ENCODE measurements at places on chromosomes 16 and 17.
A peak's percentile ranks its signal among the peaks of the same experiment; 100 is the strongest.

DNA sequence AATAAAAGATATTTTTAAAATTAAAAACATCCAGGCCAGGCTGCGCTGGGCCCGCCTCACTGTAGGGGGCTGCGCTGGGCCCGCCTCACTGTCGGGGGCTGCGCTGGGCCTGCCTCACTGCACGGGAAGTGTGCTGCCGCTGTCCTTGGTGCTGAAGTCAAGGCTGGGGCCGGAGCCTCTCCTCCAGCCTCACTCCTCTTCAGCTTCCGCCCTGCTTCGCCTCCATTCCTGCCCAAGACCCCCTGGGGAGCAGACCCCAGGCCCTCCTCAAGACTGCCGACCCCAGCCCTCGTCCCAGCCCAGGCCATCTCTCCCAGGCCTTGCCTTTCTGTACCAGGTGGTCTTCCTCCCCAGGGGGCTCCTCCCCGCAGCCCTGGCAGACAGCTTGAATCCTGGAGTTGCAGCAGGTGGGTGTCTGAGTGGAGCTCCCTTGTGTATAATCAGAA lies 26.2 kb downstream of the ENDOV start:
- no peak for DNase-seq

DNA sequence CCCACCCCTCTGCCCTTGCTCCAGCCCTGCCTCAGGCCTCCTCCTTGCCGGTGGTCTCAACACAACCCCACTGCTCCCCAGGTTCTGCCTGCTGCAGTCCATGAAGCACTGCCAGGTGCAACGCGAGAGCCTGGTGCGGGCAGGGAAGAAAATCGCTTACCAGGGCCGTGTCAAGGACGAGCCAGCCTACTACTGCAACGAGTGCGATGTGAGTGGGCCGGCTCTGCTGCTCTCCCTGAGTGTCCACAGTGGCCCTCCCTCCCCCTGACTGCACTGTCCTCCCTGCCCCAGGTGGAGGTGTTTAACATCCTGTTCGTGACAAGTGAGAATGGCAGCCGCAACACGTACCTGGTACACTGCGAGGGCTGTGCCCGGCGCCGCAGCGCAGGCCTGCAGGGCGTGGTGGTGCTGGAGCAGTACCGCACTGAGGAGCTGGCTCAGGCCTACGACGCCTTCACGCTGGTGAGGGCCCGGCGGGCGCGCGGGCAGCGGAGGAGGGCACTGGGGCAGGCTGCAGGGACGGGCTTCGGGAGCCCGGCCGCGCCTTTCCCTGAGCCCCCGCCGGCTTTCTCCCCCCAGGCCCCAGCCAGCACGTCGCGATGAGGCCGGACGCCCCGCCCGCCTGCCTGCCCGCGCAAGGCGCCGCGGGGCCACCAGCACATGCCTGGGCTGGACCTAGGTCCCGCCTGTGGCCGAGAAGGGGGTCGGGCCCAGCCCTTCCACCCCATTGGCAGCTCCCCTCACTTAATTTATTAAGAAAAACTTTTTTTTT lies 1.8 kb upstream of the TMEM88 start:
- DNase-seq: no peak

DNA sequence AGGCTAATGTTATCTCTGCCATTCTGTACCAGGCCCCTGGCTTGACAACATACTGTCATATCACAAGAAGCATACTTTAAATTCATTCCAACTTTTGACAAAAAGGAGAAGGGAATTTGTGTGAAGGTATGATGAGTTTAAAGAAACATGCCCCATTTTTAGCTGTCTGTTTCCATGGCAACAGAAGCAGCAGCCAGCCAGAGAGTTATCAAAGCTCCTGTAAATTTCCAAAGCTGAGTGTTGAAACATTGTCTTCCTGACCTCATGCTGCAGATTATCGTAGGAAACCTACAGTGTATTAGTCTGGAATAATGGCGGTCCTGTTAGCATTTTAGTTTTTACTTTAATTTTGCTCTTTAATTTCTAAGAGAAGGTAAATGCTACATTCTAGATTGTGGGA lies 124.9 kb downstream of the MRTFB start:
- DNase-seq: no peak

DNA sequence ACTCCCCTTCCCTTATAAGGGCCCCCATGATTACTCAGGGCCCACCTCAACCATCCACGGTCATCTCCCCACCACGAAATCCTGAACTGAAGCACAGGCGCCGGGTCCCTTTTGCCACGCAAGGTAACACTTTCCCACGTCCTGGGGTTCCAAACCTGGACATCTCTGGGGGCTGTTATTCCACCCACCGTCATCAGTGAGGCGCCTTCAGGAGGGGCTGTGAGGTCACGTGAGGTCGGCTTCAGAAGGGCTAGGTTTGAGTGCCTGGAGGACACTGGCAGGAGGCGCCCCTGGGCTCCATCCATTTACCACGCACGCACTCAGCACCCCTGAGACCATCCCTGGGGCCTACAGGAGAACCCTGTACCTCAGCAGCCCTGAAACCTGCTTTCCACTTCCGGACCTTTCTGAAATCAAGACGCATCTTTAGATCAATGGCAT lies 4.1 kb downstream of the CD2BP2 start:
- DNase-seq: no peak

- no peak for DNase-seq
These were observed 958.1 kb downstream of the KCNJ2 start for GRCh38 chr17:71127416-71127815.

DNA sequence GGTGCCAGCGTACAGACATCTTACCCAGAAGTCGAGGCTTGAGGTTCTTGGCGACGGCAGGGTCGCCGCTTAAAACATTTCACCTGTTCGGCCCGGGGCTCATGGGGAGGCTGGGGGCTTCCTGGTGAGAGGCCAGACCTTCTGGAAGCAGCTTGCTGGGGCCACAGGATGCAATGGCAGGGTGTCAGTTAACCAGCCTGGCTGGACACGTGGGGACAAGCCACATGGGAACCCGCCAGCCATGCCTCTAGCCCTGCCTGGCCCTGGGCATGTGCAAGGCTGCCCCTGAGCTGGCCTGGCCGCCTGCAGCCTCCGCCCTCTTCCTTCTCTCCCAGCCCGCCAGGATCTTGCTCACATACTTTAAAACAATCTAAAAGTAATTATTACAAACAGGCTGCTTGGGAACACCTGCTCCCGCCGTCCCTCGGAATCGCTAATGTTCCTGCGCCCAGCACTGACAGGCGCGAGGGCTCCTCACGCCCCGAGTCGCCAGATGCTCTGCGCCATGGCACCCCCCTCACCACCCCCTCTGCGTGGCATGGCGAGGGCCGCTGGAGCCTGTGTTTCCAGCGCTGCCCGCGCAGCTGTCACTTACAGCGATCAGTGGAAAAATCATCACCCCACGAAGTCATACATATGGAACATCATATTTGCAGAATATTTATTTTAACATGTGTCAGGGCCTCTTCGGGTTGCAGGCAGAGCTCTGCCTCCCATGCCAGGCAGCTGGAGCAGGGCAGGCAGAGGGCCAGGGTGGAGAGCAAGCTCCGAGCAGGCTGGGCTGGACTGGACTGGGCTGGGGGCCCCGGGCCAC lies 188.7 kb upstream of the GSE1 start:
- DNase-seq: no peak

DNA sequence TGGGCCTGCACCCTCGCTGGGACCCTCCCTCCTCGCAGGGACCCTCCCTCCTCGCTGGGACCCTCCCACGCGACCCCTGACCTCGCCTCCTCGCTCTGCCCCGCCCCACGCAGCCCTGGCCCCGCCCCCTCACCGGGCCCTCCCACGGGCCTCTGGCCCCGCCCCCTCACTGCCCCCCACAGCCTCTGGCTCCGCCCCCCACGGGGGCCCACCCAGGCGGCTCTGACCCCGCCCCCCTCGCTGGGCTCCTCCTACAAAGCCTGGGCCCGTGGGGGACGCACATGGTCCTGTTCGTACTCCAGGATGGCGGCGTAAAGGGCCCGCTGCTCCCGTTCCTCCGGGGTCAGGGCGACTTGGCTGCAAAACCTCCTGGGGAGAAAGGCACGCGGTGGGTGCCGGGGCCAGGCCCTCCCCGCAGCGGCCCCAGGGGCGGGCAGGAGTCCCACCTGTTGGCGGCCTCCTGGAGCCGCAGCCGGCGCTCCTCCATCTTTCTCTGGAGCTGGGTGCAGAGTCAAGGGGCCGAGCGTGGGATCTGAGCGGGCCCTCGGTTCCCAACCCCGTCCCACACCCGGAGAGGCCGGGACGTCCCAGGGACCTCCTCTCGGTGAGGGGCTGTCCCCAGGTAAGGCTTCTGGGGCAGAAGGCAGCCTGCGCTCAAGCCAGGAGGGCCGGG lies 9.0 kb downstream of the VPS9D1 start:
- peak; percentile 65 for DNase-seq

GRCh38 chr16:56847173-56847910 lies 17.7 kb upstream of the SLC12A3 start:
- no peak for DNase-seq

Measured in activated naive CD4-positive, alpha-beta T cell (primary cell).